ENCODE measurements at places on chromosomes 12 and 14.

DNA sequence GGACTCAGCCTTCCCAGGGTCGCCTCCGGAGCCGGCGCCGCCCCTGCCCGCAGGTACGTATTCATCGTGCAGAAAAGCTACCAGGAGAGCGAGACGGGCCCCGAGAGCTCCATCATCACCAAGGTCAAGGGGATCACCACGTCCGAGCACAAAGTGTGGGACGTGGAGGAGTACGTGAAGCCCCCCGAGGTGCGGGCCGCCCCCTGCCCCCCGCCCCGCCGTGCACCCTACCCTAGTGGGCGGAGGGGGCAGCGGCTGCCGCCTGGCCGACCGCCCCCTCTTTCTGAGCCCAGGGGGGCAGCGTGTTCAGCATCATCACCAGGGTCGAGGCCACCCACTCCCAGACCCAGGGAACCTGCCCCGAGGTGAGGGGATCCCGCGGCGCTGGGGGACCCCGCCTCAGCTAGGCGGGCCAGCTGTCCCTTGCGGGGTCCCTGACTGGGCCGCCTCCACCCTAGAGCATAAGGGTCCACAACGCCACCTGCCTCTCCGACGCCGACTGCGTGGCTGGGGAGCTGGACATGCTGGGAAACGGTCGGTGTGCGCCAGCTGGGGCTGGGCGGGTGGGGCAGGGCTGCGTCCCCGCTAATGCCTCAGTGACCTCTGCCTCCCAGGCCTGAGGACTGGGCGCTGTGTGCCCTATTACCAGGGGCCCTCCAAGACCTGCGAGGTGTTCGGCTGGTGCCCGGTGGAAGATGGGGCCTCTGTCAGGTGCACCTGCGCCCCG is 973 bp downstream of the P2RX2 start:
- DNase-seq = no peak

- no peak for DNase-seq
Observed at GRCh38 chr14:69887740-69888657, 8.8 kb downstream of the SMOC1 start.

GRCh38 chr14:32367516-32367915 is 38.4 kb downstream of the AKAP6 start:
- DNase-seq = peak; percentile 42

DNA sequence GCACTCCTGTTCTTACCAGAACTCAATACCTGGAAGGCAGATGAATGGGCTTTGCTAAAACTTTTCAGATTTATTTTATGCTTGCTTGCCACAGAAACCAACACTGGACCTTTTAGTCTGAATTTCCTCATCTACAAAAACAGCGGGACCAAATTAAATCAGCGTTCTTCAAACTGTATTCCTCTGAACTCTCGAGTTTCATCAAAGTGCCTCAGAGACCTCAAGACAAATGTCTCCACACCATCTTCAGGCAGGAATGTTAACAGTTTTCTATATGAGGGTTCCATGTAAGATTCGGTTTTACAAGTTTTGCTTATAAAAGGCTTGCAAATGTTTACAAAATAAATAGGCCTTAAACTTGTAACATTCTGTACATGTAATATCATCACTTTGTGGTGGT is 74.6 kb downstream of the MED13L start:
- DNase-seq = no peak

DNA sequence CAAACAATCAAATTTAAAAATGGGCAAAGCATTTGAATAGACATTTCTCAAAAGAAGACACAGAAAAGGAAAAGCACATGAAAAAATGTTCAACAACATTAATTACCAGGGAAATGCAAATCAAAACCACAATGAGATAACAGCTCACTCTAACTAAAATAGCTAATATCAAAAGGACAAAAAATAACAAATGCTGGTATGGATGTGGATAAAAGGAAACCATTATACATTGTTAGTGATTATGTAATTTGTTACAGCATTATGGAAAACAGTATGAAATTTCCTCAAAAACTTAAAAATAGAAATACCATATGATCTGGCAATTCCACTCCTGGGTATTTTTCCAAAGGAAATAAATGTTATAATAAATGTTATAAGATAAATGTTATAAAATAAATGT is 52.9 kb downstream of the DUSP6 start:
- DNase-seq = no peak

DNA sequence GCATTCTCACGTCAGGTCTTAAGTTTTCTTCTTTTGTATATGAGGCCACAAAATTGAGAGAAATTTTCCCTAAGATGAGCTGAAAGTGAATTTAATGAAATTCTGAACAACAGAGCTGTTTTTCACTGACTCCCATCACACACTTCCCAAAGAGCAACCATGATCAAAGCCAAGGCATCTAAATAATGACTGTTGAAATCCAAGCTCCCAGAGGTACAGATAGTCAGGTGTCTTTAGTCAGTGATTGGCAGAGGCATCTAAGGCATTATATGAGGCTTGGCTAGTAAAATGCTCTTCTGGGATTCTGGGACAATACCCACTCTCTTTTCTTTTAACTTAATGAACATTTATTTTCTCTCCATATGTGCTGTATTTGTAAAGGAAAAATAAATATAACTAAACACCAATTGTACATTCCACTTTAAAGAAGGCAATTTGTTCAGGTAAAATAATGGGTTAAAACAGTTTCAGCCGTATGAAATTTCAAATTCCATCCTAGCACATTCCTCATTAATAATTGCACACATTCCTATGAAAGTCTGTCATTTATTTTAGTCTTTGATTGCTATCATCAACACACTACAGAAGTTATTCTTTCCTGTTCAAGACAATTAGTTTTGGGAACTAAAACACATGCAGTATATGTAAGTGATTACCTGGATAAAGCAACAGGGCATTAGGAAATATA is 871 bp upstream of the SSTR1 start:
- no peak for DNase-seq

GRCh38 chr14:60233251-60233650 is 15.8 kb upstream of the PPM1A start:
- no peak for DNase-seq

- DNase-seq = no peak
Observed at GRCh38 chr12:94227066-94227465, 78.7 kb downstream of the PLXNC1 start.

DNA sequence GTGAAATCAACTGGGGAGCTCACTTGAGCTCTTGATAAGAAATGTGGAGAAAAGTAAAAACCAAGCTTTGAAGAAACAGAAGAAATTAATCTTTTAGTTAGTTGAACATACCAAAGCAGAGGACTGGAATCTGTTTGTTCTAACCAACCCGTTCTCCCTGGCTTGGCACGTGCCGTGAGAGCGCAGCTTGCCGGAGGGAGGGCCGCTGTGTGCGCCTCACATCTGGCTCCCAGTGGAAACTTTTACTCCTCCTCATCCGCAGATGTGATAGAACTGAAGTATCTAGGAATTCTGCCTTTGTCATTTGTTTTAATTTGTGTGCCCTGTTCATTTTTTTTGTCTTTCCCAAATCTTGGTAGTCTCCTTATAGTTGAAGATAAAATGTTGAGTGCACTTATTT is 64.9 kb downstream of the DDX51 start:
- no peak for DNase-seq

GRCh38 chr14:104429291-104429861 is 150.2 kb upstream of the C14orf180 start:
- DNase-seq = no peak

GRCh38 chr14:51283402-51284085 is 43.5 kb downstream of the TMX1 start:
- peak; percentile 91 for DNase-seq

- no peak for DNase-seq
Observed at GRCh38 chr12:99680276-99680675, 32.7 kb downstream of the GARIN6 start.

- peak; percentile 27 for DNase-seq
Observed at GRCh38 chr14:35336494-35337268, 44.5 kb downstream of the PSMA6 start.

GRCh38 chr14:95877633-95878032 is 1.0 kb downstream of the TUNAR start:
- no peak for DNase-seq

GRCh38 chr14:65549429-65549828 is 136.9 kb downstream of the FUT8 start:
- DNase-seq = no peak

All from NCI-H446 treated with DMSO at 0.1 percent for 48 hours (cell line).